Ascending aorta (tissue), 2 donors: ENCODE measurements at places on chromosomes 11 and 22. TPM values are rescaled to one million over a fixed set of nuclear protein-coding genes. Genes with fewer than 3 reads are reported as not detected.

Gene MYOD1
- not detected for total RNA-seq

DNA sequence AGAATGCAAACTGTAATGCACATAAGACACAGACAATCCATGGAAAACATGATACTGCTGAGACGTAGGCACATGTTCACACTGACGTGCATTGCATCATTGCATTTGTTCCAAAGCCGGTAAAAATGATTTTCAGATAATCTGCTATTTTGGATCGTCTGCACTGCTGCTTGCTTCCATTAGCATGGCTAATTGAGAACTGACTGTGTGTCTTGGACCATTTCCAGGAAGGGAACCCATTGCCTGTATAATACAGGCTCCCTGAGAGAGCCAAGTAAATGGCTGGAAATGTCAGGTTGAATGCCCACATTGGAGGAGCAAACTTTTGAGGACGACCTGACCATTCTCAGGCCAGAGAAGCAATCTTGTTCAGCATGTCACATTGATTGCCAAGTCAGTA, 304.8 kb downstream of the ST3GAL4 start:
- DNase-seq: no peak

Gene BCL2L13
- total RNA-seq: 4.6 TPM

DNA sequence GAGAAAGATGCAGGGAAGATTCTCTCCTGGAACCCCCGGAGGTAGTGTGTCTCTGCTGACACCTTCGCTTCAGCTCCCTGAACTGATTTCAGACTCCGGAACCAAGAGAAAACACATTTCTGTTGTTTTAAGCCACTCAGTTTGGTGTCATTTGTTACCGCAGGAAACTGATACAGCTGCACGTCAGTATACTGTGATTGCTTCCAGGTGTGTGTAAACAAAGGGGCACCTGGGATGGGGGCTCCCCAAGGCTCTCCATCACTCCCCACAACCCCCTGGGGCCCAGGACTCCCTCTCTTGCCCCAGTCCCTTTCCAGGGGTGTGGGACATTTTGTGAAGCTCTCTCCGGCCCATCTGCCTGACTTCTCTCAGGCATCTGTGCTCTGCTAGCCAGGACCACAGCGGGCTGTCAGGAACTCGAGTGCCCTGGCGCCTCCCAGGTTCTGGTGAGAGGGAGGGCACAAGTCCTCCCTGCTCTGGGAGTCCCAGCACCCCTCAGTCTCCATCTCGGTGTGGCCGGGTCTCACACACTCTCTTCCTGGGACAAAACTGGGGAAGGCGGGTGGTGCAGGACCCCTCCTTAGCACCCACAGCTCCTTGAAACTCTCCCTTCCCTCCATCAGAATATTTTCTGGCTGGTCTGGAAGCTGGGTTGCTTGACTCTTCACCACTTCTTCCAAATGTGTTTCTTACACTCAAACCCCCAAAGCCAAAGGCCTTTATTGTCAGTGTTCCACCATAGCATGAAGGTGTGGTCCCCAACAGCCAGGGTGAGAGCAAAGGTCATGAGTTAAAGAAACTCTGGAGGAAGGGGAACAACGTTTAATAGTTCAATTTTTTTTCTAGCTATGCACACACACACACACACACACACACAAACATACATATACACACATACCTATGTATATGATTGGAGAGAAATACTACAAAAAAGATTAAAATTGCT, 35.0 kb upstream of the TSKU start:
- no peak for DNase-seq

DNA sequence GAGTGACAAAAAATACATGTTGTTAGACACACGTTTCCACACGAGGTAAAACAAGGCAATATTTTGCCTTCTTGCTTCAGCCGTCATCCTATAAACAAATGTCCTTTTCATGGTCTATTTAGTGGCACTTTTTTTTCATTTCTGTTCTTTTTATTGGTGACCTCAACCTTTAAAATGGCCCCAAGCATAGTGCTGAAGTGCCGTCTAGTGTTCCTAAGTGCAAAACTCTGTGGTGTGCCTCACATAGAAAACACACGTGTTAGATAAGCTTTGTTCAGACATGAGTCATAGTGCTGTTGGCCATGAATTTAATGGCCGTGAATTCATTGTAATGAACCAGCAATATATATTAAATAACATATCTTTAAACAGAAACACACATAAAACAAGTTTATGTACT, 15.6 kb downstream of the OVCH2 start:
- DNase-seq: no peak

DNA sequence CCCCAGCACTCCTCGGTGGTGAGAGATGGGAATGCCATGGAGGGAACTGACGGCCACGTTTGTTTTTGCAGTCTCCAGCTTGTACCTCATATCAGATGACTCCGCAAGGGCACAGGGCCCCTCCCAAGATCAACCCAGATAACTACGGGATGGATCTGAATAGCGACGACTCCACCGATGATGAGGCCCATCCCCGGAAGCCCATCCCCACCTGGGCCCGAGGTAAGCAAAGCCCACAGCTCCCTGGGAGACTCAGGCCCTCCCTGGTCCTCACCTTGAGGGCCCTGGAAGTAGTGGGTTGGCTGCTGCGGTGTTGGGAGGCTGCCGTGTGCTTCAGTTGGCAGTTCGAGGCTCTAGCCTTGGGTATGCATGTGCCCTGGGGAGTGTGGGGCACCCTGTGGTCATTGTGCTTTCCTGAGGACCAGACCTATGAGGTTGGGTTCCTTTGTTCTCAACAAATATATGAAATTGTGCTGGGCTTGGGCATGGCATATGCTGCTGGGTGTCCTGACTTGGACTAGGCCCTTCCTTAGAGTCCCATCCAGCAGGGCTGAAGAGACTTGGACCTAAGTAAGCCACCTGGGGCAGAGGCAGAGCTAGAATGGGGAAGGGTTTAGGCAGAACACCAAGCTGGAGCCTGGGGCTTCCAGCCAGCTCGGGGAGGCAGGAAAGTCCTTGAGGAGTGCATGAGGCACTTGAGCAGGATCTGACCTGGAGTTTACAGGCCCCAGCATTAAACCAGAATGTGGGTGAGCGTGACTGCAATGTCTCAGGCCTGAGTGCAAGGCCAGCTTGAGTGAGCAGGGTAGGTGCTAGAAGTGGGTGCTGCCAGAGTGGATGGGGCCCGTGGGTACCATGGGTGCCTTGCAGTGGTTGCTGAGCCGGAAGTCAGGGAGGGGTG, 26.4 kb downstream of the INCENP start:
- DNase-seq: peak; percentile 35

Gene OVCH2
- total RNA-seq: not detected

DNA sequence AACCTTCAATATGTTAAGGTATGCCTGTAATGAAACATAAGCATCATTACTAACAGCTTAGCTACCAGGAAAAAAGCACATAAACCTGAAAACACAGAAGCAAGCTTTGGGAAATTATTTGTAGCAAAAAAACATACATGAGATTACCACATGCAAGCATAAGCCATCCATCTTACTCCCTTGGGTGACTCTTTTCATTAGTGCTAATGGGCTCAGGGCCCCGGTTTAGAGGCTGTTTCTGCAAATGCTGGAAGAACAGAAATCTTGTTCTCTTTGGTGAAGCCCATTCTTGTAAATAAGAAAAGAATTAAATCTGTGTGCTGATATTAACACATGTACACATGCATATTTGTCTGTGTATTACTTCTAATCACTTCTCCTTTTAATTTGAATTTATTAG, 314.3 kb downstream of the TTC28 start:
- no peak for DNase-seq

GRCh38 chr22:36010882-36011281, 17.7 kb downstream of the RBFOX2 start:
- DNase-seq: no peak

Gene SAA2
- 77.4 TPM for total RNA-seq

DNA sequence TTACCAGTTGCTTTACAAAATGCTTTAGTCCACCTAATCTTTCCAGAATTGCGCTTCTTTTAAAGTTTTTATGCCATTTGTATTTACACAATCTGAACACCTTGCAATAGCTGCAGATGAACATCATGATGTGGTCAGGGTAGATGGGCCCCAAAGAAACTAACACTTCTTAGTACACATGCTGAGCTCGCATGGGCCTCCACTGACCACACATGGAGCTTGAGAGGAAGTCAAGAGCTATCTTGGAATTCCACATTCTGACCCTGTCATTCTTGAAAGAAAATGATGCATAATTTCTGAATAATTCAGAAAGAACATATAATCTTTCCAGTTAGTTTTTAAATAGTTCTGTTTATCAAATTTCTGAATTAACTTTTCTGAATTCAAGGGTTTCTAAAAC, 7.7 kb downstream of the LIPT2 start:
- DNase-seq: no peak

DNA sequence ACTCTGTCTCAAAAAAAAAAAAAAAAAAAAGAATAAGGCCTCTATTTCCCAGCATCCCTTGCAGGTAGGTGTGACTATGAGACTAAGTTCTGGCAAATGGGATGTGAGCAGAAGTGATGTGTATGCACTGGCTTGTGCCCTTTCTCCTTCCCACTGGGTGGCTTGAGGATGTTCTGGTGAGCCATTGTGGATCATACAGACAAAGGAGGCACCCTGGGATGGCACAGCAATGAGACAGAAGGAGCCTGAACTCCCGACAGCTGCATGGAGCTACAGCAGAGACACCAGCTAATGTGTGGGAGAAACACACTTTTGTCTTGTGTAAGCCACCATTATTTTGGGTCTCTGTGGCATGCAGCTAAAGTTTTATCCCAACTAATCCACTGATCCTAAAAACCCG, 10.6 kb upstream of the SORL1 start:
- DNase-seq: no peak

DNA sequence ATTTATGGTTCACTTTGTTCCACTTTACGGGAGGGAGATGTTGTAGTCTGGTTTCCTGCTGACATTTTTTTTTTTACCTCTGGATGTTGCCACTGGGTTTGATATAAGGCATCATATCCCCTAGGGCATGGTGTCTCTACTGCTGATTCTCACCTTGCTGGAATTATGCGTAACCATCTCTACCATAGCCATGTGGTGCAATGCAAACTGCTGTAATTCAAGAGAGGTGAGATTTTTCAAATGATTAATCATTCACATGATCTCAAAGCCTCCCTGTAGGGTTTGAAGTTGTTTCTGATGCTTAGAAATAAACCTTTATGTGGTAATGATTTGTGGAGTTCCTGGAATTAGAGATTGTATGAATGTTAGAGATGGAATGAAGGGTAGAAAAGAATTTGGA, 13.0 kb downstream of the MS4A3 start:
- DNase-seq: no peak

DNA sequence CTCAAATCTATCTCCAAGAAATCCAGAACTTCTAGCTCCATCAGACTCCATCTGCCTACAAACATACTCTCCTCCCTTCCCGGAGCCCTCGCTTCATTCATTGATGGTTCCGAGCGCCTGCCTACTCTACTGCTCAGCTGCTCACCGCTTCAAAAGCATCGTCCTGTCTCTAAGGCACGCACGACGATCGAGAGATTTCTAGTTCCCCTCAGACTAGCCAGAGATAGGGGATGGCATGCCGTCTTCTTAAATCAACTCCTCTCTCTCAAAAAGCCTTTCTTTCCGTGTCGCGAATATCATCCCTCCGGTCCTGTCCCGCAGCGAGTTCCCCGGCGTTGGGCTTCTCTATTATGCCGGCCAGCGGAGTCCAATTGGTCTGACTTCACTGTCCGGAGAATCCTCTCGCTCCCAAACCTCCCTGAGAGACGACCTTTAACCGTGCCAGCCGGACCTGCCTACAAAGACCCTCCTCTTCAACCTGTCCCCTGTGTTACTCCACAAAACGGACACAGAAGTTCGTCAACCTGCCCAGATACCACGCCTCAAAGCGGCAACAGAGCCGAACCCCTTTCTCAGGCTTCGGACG, 592 bp downstream of the EEF1G start:
- no peak for DNase-seq

Gene SLC25A18
- not detected for total RNA-seq

DNA sequence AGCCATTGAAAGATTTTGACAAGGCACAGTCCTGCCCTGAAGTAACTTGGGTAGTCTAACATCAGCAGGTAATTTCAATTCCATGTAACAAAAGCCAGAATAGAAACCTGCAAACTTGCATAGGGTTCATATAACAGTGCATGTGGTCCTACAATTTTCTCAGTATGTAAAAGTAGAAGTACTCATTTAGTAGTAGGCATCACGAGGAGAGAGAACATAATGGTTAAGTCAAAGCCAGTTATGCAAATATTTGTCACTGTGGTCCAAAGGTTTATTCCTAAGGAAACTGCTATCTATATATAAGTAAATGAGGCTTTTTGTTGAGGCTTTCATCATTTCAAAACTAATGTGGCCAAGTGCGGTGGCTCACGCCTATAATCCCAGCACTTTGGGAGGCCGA, 10.1 kb downstream of the ATP5MG start:
- DNase-seq: no peak

DNA sequence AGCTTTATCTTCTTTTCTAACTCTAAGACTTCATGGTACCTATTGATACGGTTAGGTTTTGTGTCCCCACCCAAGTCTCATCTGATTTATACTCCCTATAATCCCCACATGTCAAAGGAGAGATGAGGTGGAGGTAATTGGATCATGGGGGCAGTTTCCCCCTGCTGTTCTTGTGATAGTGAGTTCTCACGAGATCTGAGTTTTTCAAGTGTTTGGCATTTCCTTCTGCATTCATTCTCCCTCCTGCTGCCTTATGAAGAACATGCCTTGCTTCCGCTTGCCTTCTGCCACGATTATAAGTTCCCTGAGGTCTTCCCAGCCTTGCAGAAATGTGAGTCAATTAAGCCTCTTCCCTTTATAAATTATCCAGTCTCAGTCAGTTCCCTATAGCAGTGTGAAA, 5.1 kb upstream of the FAT3 start:
- DNase-seq: no peak

DNA sequence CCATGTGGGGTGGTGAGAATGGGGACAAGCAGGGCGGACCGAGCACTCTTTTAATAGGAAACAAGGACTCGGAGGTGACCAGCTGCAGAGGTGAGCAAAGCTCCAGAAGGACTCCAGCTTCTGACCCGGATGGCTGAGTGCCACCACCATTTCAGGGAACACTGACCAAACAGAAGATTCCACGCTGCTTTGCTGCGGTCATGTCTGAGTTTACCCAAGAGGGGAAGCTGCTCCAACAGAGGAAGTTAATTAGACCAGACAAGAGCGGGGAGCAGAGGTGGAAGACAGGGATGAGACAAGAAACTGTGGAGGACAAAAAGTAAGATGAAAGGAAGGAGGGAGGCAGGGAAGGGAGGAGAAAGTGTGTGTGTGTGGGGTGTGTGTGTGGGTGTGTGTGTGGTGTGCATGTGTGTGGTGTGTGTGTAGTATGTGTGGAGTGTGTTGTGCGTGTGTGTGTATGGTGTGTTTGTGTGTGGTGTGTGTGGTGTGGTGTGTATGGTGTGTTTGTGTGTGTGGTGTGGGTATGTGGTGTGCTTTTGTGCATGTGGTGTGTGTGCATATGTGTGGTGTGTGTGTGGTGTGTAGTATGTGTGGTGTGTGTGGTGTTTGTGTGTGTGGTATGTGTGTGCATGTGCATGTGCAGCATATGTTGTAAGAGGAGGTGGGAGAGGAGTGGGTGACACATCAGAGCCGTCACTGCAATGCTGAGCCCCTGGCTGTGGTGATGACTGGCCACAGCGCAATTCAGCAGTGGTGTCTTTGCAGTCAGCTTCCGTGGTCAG, 82.2 kb upstream of the AKIP1 start:
- DNase-seq: no peak

GRCh38 chr22:39731481-39731880, 160.9 kb downstream of the CACNA1I start:
- DNase-seq: no peak

- DNase-seq: no peak
Measured at GRCh38 chr22:43036282-43036829, 21.4 kb upstream of the PACSIN2 start.

Gene CREB3L1
- 11.4 TPM for total RNA-seq

- no peak for DNase-seq
Measured at GRCh38 chr11:1049911-1050580, 13.5 kb upstream of the MUC6 start.

- no peak for DNase-seq
Measured at GRCh38 chr11:120385110-120385509, 48.9 kb downstream of the ARHGEF12 start.

Gene PKNOX2
- total RNA-seq: 12.1 TPM
